ENCODE measurements at places on chromosomes 2 and 18.

DNA sequence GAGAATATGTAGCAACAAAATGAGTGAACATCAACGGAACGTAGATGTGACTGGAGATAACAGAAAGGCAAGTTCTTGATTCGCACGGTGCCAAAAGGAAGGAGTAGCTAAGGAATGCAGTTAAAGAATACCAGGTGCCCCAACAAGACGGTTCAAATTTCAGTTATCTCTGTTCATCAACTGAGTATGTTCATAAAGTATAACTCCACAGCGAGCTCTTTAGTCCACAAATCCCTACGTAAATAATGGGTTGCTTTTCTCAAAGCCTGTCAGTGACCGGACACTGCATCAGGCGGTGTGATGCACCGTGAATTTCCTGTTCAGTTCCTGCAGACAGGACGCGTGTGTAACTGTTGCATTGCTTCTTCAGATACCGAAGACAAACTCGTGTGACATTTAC, 91.8 kb downstream of the NOL10 start:
- no peak for DNase-seq

- no peak for DNase-seq
Measured at GRCh38 chr18:37435150-37435867, 130.3 kb downstream of the CELF4 start.

- DNase-seq: no peak
Measured at GRCh38 chr2:40433736-40434135, 18.2 kb downstream of the SLC8A1 start.

- no peak for DNase-seq
Measured at GRCh38 chr2:1591461-1591770, 152.9 kb downstream of the PXDN start.

DNA sequence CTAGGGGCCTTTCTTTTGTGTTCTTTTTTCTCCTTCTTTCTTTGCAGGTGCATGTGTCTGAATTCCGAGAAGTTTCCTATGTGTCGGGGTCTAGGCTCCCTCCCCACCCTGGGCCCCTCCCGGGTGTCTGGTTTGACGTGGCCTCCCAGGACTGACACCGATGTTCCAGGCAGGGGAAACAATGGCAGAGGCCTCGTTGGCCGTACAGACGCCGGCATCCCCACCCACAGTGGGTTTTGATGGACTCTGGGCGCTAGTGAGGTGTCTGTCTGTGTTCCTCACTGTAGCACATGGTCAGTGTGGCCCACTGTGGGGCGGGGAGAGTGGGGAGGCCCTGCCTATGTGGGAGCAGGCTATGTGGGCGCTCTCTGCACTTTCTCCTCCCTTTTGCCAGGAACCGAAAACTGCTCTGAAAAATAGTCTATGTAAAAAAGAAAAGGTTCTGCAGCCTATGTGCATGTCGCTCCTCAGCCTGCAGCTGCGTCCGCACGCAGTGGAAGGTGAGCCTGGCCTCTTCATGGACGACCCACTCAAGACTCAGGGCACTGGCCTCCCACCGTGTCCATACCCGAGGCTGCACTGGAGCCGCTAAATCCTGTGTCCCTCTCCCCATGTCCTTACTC, 90.9 kb upstream of the ASB18 start:
- DNase-seq: no peak

DNA sequence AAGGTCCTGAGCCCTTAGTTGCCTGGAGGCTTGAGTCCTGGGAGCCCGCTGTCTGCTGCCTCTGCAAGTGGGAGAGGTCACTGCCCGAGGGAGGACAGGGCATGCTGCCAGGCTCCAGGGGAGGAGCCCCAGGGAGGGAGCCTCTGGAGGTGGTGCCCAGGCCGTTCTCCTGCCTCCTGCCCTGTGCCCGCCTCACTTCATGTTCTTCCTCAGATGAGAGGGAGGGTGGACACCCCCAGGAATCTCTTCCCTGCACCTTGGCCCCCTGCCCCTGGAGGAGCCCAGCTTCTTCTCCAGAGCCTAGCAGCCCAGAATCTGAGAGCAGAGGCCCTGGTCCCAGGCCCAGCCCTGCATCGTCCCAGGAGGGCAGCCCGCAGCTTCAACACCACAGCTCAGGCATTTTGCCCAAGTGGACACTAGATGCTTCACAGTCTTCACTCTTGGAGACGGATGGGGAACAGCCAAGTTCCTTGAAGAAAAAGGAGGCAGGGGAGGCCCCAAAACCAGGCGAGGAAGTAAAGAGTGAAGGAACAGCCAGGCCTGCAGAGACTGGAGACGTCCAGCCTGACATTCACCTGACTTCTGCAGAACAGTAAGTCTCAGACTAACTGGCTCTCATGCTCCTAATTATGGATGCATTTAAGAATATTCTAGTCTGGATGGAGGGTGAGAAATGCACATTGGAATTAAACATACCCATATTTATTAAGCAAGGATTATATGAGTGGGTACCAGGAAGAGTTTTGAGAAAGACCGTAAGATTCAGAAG, 12.1 kb downstream of the PSD4 start:
- no peak for DNase-seq

DNA sequence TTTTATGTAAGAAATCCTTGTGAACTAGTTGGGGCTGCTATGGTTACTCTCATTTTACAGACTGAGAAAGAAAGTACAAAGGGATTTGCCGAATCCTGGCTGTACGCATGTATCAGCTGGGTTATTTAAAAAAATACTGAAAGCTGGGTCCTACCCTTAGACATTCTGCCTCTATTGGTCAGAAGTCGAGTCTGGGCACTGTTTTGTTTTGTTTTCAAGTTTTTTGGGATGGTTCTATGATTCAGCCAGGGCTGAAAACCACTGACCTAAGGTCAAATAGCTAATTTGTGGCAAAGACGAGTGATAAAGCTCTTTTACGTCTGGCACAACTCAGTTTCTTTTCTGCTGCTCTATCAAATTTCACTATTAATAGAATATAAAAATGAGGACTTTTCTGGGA, 5.9 kb upstream of the SLC8A1 start:
- no peak for DNase-seq

GRCh38 chr2:183284606-183285005, 160.4 kb downstream of the NUP35 start:
- no peak for DNase-seq

DNA sequence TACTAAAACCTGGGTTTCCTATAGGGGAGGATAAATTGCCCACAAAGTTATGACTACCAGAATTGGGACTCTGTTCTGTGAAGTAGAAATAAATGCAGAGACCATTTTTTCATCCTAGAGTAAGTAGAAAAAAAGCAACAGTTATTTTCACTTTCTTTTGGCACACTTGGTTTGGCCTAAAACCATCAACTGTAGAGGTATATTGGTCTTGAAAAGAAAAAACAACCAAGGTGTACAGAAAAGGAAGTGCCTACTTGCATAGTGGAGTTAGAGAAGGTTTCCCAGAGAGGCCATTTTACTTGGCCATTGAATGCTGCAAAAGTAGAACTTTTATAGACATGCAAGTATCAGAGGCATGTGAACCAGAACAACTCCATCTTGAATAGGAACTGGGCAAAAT, 89.4 kb upstream of the TACR1 start:
- DNase-seq: no peak

DNA sequence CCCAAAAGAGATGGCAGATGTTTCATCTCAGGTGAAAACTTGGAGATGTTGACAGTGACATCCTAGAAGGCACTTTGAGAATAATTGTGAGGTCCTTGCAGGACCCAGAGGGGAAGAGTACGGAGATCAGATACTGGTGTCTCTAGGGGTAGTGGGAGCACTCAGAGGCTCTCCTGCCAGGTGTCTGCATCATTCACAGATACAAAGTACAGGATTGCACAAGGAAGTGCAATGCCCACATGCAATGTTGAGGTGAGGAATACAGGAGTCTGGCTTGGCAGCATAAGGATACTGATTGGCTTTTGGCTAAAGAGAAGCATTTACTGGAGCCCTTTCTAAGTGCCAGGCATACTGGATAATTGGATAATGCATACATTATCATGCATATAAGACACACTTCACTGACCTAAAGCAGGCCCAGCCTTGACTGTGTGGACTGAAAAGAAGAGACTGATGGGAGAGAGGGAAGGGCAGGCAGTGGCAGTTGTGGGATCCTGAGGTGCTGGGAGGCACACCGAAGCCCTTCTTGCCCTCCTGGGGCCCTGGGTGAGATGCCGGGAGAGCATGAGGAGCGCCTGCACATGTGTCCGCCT, 31.0 kb upstream of the NCKAP5 start:
- DNase-seq: no peak

- DNase-seq: no peak
Measured at GRCh38 chr2:97739893-97740245, 26.5 kb downstream of the ZAP70 start.

DNA sequence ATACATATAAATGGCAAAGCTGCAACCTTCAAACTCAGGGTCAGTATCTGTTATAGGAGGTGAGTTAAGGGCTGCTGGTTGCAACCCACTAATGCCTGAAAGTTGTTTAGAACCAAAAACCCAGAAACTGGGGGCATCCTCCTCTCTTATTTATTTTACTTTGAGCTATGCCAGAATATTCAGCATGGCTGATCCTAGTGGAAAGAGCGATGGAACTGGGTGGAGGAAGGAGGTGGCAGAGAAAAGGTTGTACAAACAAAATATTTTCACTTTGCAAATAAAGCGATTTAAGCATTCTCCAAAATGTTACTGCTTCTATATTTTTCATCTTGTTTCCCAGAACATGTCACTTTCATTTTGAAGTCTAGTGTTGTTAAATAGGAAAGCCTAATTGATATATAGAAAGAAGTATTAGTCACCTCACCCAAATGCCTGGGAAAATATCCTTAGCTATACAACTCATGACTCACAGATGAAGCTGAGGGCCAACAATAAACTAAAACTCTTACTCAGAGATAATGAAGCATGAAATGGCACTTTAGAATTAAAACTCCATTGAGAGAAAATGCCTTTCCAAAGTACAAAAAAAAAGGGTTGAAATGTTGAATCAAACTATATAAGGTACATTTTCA, 251.4 kb upstream of the UBE2E3 start:
- no peak for DNase-seq

DNA sequence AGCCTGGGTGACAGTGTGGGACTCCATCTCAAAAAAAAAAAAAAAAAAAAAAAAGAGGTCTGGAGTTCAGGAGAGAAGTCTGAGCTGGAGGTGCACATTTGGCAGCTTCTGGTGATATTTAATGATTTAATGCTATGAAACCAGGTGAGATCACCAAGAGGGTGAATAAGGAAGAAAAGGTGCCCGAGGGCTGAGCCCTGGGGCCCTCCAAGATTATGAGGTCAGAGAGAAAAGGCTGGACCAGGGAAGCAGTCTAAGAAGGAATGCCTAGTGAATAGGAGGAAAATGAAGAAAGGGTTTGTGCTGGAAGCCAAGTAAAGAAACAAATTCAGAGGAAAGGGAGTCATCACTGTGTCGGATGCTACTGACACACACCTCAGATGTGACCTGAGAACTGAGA, 88.0 kb upstream of the PELI1 start:
- DNase-seq: no peak

DNA sequence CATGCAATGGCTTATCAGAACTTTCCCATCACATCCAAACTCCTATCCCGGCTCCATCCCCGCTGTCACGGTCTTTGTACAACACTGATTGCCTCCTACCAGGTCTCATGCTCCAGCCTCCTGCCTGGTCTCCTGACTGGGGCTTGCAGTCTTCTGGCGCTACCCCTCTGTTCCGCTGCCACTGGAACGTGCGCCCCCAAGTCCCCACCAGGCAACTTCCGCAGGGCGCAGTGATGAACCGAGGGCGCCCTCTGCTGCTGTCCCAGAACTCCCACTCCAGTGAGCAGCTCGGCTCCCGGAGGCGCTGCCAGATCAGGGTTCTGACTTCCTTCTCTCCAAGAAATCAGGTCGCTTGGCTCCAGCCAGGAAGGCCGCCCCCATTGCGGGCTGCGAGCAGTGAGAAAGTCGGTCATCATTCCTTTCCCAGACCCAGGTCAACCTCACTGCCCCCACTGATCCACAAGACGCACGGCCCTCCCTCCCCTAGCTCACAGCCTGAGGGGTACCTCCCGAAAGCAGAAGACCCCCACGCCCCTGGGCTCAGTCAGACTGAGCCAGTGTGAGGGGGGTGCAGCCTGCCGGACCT, 43.9 kb upstream of the RAB11FIP5 start:
- no peak for DNase-seq

DNA sequence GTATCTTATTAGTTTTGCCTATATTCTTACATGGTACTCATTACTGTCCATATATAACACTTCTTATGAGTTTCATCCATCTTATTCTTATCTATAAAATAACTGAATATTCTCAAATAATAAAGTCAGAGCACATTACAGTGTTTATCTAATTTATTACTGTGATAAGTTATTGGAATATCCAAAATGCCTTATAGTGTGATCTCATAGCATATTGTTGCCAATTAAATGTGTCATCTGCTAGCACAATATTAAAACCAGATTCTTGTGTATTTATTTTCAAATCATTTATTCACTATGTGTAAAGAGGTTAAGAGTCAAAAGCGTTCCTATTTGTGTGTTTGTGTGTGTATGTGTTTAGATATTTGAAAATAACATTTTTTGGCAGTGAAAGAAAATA, 151.9 kb downstream of the WDR7 start:
- DNase-seq: no peak

DNA sequence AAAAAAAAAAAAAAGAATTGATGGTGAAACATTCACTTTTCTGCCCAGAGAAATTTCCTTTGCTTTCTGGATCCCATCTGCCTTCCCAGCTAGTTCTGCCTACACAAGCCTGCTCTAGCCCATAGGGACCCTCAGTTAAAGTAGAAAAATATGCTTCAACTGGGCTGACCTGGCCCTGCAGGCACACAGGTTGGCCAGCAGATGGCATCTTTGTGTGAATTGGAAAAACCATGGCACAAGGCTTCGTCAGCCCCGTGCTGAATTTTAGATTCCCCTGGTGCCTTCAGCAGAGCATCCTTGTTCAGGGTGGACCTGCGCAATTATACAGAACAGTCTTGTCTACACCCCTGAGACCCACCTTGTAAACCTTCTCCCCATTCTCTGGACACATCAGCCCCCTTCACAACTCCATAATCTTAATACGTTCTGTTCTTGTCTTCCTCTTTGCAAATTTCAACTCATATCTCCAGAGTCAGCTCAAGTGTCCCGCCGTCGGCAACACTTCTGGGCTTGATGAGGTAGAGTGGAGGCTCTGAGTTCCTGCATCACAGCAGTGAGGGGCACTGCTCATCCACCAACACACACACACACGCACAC, 114.5 kb downstream of the INSIG2 start:
- peak; percentile 20 for DNase-seq

DNA sequence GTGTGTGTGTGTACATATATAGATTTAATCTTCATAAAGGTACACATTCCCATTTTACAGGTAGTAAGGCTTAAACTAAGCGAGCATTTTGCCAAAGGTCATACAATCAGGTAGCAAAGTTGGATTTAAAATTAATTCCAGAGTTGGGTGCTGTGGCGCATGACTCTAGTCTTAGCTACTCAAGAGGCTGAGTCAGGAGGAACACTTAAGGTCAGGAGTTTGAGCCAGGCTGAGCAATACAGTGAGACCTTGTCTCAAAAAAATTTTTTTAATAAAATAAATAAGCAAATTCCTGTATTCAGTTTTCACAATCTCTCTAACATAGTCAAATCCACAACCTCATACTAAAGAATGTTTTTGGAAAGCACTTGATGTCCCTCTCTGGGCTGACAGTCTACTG, 111.5 kb upstream of the LDLRAD4 start:
- no peak for DNase-seq

Measured in activated T-helper 1 cell treated with Interleukin-2 at 50 U/mL for 16 hours (primary cell).